Mucosa of descending colon (tissue), 3 donors: ENCODE measurements at places on chromosomes 13 and 19. TPM values are rescaled to one million over a fixed set of nuclear protein-coding genes. Genes with fewer than 3 reads are reported as not detected.

Gene SHANK1
- total RNA-seq, result 1.1 TPM

Gene LGALS4
- 6,199 TPM for total RNA-seq

Gene SLC1A6
- total RNA-seq, result not detected

DNA sequence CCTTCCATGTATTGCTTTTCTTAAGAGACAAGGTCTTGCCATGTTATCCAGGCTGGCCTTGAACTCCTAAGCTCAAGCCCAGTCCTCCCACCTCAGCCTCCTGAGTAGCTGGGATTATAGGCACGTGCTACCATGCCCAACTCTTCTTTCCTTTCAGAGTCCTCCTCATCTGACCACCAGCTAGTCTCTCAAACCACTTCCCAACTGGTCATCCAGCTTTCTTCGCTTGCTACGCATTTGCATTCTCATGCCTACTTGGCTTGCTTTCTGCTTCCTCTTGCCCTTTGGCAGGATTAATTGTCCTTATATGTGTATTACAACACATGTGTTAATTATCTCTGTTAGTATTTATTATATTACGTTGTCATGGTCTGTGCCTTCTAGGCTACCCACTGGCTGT lies 6.3 kb downstream of the GPR18 start:
- no peak for DNase-seq

DNA sequence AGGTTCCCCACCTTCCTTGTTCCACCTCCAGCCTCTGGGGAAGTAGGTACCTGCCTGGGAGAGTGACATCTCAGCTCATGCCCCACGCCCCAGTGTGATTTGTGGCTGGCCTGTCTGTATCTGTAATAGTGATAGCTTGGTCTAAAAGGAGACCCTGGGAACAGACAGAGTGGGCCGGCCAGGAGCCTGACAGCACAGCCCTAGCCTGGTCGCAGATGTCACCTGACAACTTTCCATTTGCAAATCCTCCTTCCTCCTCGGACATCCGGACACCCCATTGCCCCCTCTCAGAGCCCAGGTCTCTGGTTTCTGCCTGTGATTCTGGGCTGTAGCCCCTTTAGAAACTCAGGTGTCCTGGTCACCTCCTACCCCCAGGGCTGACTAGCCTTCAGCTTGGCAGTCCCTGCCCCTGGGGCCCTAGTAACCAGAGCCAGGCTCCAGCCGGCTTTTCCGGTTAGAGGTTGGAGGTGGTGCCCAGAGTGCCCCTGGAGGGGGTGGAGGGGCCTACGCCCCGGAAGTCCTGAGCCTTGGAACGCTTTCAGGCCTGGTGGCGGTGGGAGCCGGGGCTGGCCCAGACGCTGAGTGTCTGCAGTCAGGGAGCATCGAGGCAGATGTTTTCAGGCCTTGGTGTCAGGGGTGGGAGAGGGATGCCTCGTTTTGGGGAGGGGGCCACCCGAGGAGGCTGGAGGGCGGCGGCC lies 6.5 kb downstream of the LRRC8E start:
- no peak for DNase-seq

- DNase-seq, result no peak
These were observed 4.3 kb downstream of the NDUFS7 start for GRCh38 chr19:1387684-1388636.

Gene LCP1
- 15.7 TPM for total RNA-seq

DNA sequence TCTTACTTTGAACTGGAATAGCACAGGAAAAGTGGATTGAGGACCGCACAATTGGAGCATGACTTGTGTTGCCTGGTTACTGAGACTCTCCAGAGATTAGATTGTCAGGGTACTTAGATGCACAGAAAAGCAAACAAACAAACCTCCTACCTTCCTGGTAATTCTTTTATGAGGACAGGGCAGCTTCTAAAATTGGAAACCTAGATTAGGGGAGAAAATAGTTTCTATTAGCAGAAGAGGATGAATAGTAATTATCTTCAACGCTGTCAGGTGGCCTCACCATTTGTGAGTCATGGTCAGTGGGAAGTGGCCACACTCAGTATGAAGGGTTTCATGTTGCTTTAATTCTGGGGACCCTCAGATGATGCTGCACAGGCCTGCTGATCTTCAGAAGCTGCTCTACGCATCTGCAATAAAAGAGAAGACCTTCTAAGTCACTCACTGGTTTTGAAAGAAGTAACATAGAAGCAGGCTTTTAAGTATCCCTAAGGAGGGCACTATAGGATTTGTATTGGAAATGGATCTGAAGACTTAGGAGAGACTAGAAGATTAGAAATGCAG lies 106.8 kb downstream of the LACC1 start:
- DNase-seq, result no peak

DNA sequence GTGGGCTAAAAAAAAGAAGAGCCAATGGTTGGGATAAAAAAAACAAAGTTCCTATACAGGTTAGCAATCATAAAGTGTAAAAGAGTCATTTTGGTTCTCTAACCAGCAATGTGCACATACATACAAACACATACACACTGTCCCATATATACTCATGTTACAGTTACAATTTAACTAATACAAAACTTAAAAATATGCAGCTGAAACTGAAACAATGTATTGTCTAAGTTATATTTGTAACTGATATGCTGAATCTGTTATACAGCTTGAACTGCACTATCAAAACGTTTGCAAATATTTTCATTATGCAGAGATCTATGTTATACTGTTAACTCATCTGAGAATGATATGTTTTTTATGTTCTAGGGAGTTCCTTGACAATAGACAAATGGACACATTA lies 173.7 kb downstream of the KLF12 start:
- DNase-seq, result no peak

DNA sequence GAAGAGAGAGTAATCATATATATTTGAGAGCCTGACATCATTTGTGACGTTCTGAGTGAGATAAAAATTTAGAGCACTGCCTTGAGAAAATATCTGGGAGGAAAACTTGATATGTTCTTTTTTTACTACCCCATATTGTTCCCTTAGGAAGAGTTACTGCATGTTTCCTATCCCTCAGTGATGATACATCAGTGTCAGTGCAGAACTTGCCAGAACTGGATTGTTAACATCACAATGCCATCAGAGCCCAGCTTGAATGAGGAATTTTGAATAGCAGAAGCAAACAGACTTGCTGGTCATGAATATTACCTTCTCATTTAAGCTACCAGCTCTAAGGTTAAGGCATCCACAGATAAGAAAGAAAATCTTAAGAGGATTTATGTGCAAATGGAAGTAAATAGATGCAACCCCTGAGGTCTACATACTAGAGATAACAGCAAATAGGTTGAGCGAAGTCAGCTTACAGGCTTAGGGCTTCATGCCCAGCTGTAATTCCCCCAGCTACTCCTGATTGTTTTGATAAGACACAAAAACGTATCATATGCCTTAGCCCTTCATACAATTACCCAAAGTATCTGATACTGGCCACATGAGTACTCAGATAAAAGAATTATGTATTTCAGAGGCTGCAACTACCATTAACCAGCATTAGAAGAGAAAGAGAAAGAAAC lies 313.7 kb upstream of the ATXN8OS start:
- no peak for DNase-seq

DNA sequence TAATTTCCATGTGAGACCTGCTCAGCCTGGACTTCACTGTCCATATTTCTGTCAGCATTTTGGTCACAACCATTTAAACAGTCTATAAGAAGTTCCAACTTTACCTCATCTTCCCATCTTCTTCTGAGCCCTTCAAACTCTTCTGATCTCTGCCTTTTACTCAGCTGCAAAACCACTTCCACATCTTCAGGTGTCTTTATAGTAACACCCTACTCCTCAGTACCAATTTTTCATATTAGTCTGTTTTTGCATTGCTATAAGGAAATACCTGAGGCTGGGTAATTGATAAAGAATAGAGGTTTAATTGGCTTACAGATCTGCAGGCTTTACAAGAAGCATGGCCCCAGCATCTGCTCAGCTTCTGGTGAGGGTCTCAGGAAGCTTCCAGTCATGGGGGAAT lies 1648.9 kb upstream of the SLC10A2 start:
- DNase-seq, result no peak

Gene C2CD4C
- total RNA-seq, result 0.17 TPM

Gene DNAJC3
- total RNA-seq, result 55.2 TPM

GRCh38 chr13:105928048-105928447 lies 607.4 kb downstream of the EFNB2 start:
- DNase-seq, result no peak

Gene ABCC4
- 19.3 TPM for total RNA-seq

DNA sequence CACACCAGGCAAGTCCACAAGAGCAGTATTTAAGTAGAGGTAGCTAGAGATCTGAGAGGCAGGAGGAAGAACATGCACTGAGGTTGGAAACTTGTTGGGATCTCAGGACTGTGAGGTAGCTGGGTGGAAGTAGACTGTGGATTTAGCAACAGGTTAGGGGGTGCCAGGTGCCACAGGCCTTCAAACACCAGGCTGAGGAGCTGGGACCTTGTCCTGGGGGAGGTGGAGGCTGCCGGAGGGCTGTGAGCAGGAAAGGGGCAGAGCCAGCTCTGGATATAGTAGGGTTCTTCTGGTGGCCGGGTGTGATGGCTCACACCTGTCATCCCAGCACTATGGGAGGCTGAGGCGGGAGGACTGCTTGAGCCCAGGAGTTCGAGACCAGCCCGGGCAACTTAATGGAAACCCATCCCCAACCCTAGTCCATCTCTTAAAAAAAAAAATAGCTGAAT lies 3.1 kb downstream of the FUZ start:
- DNase-seq, result no peak
